ENCODE measurements at places on chromosomes 11 and 22.

DNA sequence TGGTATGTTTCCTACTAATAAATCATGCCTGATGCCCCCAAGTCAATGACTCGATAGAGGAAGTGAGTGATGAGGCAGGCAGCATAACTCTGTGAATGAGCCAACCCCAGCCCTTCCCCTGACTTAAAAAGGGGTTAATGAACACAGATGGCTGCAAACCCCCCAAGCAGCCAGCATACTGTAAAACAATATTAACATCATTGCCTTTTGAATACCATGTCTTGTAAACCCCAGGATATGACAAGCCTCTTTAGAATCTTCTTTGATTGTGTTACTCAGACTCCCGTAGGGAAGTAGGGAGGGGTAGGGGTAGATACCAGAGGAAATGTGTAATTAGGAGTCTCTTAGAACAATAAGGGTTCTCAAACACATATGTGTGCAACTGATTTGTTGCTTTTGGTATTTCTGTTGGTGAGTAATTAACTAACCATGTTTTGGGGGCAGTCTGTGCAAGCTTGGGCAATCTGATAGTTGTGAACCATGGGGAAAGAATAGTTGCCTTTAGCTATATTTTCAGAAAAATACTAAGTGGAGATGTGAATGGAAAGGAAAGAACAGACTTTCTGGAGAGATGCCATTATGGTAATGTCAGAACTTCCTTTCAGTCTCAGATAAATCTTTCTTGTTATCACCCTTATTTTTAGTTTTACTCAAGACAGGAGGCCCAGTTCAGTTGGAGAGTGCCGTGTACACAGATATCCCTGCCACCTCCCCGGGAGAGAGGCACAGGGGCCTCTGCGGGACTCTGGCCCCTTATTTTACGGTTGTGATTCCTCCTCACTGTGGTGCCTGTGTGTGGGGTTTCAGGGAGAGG, 701.8 kb downstream of the NTM start:
- no peak for DNase-seq

DNA sequence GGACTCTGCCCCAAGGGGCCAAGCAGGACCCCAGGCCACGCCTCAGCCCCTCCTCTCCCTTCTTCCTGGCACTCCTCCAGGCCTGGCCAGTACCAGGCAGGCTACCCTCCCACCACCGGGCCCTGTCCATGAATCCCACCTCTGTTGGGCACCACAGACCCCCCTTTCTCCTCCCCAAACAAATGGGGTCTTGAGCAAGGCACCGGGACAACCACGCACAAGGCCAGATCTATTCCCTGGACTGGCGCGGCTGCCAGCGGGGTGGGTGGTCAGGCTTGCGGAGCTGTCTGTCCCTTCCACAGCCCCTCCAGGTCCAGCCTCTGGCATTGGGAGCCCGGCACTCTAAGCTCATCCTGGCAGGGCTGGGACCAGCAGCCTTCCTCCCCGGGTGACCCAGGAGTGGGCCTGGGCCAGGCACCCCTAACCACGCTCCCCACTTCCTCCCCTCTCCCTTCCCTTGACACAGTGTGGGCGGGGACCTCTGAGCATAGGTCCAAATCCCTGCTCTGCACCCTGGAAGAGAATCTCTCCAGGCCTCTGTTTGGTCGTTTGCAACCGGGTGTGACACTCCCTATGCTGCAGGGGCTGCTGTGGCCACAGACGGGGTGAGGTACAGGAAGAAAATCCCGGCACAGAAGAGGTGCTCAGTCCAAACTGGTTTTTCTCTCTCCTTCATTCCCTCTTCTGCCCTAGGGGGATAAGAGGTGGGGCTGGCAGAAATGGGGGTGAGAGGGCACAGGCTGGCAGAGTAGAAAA, 14.6 kb downstream of the ELFN2 start:
- DNase-seq: no peak

DNA sequence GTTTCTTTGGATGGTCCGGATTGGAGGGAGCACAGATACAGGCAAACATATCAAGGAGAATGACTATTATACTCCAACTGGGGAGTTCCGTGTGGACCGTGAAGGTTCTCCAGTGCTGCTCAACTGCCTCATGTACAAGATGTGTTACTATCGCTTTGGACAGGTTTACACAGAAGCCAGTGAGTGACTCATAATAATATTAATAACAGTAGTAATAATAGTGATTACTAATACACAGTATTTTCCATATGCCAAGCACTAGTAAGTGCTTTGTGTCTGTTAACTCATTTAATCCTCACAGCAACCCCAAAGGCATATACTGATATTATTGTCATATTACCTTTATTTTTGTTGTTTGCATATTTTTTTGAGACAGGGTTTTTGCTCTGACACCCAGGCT, 6.6 kb upstream of the CHEK1 start:
- DNase-seq: no peak

GRCh38 chr11:57368106-57368844, 12.7 kb downstream of the PRG3 start:
- DNase-seq: no peak

DNA sequence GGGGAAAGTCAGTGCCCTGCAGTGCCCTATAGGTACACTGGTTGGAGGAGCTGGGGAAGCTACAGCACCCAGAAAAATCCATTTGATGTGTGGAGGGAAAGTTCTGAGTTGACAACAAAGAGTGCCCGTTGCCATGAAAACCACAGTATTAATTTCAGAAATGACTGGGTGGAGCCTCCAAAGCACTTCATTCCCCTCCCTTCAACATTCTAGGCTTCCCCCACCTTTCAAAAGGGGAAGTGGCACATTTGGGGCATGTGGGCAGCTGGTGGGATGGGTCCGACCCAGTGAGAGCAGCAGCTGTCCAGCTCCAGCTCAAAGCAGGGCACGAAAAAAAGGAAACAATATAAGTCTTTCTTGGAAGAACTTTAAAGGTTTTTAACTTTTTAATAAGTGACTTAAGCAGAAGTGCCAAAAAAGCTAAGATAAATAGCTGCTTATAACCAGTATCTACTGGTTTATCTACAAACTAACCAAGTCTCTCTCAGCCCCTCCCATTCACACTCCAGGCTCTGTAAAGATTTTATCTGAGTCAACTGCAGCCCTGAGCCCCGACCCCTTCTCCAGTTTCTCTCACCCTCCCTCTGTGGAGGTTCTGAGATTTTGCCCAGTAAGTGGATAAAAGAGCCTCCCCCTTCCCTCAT, 9.0 kb upstream of the AHNAK start:
- DNase-seq: no peak

DNA sequence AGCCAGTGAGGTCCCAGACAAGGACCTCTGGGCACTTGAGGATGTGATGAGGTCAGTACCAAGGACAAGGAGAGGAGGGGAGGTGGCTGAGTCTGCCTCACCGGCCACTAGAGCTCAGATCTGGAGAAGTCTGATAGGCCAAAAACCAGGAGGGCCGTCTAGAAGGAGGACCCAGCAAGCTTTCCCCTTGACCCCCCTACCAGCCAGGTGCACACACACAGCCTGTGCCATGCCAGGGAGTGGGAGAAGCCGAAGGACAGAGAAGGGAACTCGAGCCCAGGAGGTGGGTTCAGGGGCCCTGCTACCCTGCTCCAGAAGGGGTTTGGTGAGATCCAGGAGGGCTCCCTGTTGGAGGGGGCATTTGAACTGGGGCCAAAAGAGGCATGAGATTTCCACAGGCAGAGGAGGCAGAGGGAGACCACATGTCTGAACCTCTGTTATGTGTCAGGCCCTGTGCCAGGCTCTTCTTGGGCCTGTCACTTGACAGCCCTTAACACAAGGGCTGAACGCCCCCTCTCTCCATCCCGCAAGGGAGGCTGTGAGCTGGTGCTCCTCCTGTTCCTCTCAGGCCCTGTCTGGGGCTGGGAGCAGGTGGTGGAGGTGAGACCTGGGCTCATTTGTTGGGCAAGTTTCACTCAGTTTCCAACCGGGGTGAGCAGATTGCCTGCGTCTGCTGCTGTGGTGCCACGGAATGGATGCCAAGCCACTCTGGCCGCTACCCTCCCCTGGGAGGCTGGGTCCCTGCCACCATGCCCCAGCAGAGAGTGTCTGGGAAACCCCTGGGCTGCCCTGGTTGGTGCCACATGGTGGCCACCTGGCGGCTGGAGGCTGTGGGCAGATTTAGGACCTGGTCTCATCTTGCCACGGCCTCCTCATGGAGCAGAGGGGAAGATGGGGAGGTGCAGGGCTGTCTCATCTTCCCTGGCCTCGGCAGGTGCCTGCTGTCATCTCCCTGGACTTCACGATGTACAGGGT, 65.2 kb downstream of the MPPED1 start:
- DNase-seq: no peak

- no peak for DNase-seq
Observed at GRCh38 chr11:106761240-106761639, 257.0 kb downstream of the GUCY1A2 start.

DNA sequence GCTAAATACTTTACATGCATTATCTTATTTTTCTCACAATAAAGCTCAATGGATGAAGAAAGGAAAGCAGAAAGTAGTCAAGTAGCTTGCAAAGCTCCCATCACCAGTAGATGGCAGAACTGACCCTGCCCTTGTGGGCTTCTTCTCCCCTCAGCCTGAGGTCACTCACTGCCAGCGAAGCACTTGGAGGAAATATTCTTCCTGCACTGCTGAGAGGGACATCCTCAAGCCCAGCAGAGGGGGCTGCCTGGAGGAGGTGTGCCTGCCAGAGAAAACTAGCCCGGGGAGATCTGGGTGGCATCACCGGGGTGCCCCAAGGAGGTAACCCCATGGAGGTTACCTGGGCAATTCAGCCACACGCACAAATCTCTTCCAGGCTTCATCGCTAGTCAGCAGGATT, 6.6 kb downstream of the APOL4 start:
- peak; percentile 41 for DNase-seq

DNA sequence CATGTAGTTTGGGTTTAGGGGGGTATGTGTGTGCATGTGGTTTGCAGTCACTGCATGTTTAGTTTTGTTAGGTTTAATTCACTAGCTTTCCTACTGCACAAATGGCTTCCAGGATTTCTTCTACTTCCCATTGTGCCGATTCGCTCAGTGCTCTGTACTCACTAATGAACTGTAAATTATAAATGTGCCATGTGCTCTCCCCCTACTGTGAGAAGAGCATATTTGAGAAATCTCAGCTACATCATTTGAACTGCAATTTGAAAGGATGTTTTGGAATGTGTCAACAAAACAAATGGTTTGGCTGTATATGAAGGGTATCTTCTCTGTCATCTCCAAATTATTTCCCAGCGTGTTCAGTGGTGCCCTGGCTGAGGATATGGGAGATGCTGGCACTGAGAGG, 28.1 kb downstream of the CYB5R2 start:
- DNase-seq: no peak

DNA sequence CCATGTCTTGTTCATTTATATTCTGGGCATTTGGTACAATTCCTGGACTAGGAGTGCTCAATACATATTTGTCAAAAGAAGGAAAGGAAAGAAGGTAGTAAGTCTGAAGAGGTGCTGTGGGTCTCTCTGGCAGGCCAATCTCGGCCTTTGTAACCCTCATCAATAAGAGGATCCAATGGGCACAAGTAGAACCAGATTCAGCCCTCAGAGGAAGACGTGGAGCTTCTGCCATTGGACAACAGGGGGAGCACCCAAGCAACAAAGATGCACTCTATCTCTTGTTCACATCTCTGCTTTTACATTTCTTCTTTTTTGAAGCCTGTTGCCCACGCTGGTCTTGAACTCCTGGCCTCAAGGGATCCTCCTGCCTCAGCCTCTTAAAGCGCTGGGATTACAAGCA, 2.2 kb upstream of the VPS11 start:
- DNase-seq: no peak
